ENCODE measurements at places on chromosomes 6 and 20.

DNA sequence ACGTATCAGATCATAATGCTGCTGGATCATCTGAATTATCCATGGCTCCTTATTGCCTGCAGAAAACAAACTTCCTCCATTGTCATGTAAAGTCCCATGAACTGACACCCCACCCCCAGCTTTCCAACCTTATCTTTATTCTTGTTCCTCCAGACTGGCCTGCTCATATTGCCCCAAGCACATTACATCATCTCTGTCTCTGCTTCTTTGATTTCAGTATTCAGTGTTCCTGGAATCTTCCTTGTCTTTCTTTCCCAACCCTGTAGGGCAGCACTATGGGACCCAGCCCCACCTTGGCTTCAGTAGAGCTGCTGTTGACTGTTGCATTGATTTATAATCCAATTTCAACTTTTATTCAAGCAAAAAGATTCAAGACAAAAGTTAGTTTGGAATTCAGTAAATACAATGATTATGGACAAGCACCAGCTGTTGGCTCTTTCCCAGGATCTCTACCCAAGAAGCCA lies 187.5 kb upstream of the ECI2 start:
- DNase-seq, result no peak

- peak; percentile 53 for DNase-seq
Measured at GRCh38 chr6:87210979-87211378, 55.6 kb downstream of the ZNF292 start.

GRCh38 chr6:72414657-72415056 lies 207.2 kb upstream of the KCNQ5 start:
- DNase-seq, result no peak

- no peak for DNase-seq
Measured at GRCh38 chr6:6703699-6704098, 115.2 kb downstream of the LY86 start.

DNA sequence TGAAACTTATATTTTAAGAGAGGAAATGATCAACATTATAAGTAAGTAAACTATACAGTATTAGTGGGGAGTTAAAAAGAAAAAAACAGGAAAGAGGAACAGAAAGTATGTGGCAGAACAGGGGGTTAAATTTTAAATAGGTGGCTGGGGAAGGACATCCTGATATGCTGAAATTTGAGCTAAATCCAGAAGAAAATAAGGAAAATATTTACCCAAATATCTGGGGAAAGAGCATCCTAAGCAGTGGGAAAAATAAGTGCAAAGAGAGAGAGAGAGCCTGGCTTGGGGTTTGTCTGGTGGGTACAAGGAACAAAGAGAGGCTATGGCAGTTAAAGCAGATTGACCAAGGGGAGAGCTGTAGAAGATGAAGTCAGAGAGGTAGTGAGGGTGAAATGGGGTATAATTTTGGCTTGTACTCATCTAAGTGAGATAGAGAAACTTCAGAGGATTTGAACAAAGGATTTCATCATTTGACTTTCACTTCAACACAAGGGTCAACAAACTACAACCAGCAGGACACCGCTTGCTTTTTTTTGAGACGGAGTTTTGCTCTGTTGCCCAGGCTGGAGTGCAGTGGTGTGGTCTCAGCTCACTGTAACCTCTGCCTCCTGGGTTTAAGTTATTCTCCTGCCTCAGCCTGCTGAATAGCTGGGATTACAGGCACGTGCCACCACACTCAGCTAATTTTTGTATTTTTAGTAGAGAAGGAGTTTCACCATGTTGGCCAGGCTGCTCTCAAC lies 328.4 kb upstream of the CNR1 start:
- no peak for DNase-seq

- no peak for DNase-seq
Measured at GRCh38 chr6:3791526-3792203, 40.2 kb upstream of the PXDC1 start.

DNA sequence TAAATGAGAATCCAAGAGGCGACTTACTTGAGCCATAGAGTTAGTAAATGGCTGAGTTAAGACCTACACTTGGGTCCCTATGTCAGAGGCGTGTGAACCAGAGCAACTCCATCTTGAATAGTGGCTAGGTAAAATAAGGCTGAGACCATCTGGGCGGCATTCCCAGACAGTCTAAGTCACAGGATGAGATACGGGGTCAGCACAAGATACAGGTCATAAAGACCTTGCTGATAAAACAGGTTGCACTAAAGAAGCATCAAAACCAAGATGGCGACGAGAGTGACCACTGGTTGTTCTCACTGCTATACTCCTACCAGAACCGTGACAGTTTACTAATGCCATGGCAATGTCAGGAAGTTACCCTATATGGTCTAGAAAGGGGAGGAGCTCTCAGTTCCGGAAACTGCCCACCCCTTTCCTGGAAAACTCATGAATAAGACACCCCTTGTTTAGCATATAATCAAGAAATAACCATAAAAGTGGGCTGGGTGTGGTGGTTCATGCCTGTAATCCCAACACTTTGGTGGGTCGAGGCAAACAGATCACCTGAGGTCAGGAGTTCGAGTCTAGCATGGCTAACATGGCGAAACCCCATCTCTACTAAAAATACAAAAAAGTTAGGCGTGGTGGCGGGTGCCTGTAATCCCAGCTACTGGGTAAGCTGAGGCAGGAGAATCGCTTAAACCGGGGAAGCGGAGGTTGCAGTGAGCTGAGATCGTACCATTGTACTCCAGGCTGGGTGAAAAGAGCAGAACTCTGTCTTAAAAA lies 43.9 kb upstream of the EEF1A1 start:
- DNase-seq, result no peak

- DNase-seq, result no peak
Measured at GRCh38 chr6:20350215-20350614, 51.5 kb upstream of the E2F3 start.

GRCh38 chr20:58106143-58106750 lies 122.2 kb downstream of the ANKRD60 start:
- no peak for DNase-seq

GRCh38 chr20:8627340-8628004 lies 441.4 kb upstream of the PLCB4 start:
- no peak for DNase-seq

GRCh38 chr6:125700581-125701353 lies 48.7 kb upstream of the HEY2 start:
- no peak for DNase-seq
